ENCODE measurements at places on chromosomes 3 and 15. TPM values are rescaled to one million over a fixed set of nuclear protein-coding genes. Genes with fewer than 3 reads are reported as not detected.

Gene CD96
- not detected for total RNA-seq

DNA sequence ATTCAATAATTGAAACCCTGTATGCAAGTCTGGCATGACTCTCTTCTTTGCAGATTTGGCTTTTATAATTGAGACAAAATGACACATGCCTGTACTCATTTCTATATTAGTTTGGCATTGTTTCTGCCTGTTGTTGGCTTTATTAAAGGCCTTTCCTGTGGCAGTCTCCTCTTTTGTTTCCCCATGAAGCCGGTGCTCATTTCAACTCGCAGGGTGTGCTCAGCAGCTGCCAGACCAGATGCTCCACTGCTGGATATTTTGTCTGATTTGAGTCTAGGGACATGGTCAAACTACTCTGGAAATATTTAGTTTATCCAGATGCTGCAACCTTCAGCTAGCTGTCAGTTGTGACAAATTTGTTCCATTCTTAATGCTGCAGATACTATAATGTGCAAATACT, 445.3 kb downstream of the NAALADL2 start:
- H3K27me3 ChIP-seq, result no peaks in the 10 kb centered on the region
- peaks cover 4% of the 10 kb centered on the region for H3K36me3 ChIP-seq
- H3K27ac ChIP-seq, result no peak overlapping the region
- H3K4me3 ChIP-seq, result no peak overlapping the region
- H3K4me1 ChIP-seq, result peaks cover 12% of the 10 kb centered on the region

- H3K4me1 ChIP-seq, result peaks cover 11% of the 10 kb centered on the region
- H3K36me3 ChIP-seq, result peaks cover 19% of the 10 kb centered on the region
- H3K27me3 ChIP-seq, result no peaks in the 10 kb centered on the region
- H3K4me3 ChIP-seq, result no peak overlapping the region
- no peak for DNase-seq
- no peak overlapping the region for H3K27ac ChIP-seq
Observed at GRCh38 chr3:126916546-126916945, 66.4 kb upstream of the PLXNA1 start.

Gene CCR8
- not detected for total RNA-seq

GRCh38 chr15:76108021-76108723, 48.4 kb downstream of the TMEM266 start:
- no peaks in the 10 kb centered on the region for H3K36me3 ChIP-seq
- H3K4me1 ChIP-seq, result no peaks in the 10 kb centered on the region
- H3K27me3 ChIP-seq, result peaks cover 2% of the 10 kb centered on the region

GRCh38 chr3:71127844-71128243, 455.7 kb downstream of the FOXP1 start:
- H3K36me3 ChIP-seq, result peaks cover 6% of the 10 kb centered on the region
- peak overlapping the region; percentile 41 for H3K4me3 ChIP-seq
- H3K4me1 ChIP-seq, result peaks cover 58% of the 10 kb centered on the region
- DNase-seq, result no peak
- peak overlapping the region; percentile 57 for H3K27ac ChIP-seq
- H3K27me3 ChIP-seq, result no peaks in the 10 kb centered on the region
